EH (cell line): ENCODE measurements at places on chromosomes 3 and 15.

GRCh38 chr15:92113832-92114231, 260.3 kb downstream of the SLCO3A1 start:
- no peak for DNase-seq

DNA sequence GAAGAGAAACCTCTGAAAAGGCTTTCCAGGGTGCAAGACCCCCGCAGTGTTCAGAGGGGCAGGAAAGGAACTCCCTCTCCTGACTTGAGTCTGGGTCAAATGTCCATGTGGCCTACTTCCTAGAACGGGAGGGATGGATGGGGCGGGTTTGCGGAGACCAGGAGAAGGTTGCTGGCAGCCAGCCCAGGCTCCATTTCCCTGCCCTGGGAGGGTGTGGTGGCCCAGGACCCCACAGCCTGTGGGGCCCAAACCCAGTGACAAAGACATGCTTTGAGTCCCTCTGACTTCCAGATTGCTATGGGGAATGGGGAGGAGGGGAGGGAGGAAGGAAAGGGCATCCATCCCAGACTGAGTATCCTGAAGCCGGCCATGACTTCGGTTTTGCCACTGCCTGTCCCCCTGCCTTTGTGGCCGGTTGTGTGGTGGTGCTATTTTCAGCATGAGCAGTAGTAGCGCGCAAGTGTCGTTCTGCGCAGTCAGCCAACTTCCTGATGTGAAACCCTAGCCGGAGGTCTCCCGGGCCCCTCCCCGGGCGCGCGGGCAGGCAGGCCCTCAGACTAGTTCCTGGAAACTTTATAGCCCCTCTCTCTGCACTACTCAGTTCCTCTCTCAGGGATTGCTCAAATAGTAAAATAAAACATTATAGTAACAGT, 24.4 kb downstream of the MAGEF1 start:
- no peak for DNase-seq

DNA sequence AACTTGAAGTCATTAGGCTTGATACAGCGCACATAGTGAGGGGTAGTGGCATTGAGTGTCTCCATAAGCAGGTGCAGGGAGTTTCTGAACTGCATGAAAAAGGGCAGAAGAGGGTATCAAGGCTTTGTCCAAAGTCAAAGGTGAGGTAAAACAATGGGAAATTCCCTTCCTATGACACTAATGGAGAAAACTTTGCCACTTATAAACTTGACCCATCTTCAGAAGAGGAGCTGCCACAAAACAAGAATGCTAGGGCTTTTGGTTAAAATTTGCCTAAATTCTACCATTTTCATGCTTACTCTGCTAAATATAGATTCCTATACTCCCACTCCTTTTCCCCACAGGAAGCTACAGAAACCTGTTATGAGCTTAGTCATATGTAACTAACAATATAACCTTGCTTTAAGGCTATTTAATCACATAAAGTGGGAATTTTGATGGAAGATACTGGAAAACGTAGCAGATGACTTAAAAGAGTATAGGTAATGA, 87.5 kb upstream of the MYO5C start:
- DNase-seq = no peak

DNA sequence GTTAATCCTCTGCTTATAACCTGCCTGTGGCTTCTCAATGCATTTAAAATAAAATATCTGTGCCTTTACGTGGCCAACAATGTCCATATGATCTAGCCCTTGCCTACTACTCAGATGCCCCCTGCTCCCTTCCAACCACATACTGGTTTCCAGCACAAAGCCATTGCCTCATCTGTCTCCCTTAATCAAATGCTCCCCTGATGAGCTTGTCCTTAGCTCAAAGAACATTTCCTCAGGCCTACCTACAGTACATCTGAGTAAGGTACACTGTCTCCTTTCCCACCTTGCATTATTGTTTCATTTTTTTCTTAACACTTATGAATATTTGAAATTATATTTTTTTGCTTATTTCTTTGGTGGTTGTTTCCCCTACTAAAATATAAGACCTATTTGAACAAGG, 5.9 kb upstream of the TSC22D2 start:
- DNase-seq = no peak

DNA sequence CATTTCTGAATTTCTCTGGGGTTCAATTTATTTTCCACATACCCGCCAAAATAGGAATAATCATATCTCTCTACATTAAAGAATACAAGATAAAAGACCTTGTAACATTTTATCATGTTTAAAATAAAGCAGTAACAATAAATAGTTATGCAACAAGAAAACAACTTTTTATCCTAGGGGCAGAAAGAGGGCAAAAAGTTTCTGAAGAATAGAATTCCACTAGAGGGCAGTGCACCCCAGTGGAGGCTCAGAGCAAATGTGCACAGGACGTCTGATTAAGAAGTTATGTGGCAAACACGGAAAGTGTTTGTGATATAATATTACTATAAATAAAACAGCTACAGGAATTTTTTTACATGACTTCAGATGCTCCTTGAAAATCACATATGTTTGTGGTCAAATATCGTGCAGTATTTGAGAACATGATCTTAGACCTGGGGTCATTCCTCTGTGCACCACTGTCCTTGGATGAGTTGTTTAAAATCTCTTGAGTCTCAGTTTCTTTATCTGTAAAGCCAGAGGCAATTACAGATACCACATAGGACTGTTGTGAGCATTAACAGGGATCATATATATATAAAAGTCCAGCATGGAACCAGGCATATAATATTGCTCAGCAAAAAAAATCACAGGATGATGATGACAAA, 13.2 kb upstream of the PIK3R4 start:
- peak; percentile 59 for DNase-seq

DNA sequence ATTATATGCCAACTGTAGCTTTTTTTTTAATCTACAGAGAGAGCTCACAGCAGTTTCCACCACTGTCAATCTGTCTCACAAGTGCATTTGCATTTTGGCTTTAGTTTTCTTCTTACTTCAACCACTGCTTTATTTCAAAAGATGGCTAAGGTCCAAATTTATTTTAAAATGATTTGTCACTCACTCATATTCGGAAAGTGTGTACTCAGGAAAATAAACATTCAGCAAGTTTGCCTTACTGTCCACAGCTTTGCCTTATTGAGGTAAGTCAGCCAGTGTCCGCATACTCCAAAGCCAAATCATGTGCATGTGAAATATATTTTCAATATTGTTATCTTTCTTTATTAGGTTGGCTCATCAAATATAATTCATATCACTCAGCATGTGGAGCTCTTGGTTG, 240.7 kb upstream of the ARHGEF26 start:
- DNase-seq = no peak

DNA sequence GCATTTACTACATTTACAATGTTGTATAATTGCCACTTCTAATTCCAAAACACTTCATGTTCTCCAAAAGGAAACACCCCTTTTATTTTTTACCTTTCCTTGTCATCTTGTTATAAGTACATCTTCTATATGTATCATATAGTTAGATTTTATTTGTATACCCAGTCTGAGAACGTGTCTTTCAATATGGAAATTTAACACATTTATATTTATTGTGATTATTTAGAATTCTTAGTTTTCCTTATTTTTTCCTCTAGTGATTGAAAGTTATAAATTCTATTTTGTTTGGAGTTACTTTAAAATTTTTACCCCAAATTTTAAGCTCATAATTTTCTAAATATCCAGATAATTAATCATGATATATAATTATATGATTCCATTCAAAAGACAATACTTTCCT, 15.8 kb downstream of the CMTM8 start:
- DNase-seq = no peak

GRCh38 chr3:13954741-13955483, 75.0 kb upstream of the WNT7A start:
- DNase-seq = no peak

- peak; percentile 55 for DNase-seq
Measured at GRCh38 chr3:11774296-11774877, 72.3 kb downstream of the TAMM41 start.

GRCh38 chr15:74384881-74385643, 17.6 kb upstream of the CYP11A1 start:
- DNase-seq = peak; percentile 55

DNA sequence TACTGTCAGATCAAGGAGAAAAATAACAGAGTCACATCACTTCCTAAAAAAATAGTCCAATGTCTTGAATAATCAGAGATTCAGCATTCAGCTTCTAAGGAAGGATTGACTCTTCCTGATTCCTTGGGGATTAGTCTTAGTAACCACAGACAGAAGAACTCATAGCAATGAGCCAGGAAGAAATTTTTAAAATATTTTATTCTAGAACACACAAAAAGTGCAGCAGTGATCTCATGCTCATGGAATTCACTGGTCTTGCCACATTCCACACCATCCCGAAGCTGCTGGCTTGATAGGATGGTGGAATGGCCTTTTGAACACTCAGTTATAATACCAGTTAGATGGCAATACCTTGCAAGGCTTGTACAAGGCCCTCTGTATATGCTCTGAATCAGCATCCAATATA, 43.0 kb upstream of the ABI3BP start:
- peak; percentile 98 for DNase-seq

- DNase-seq = no peak
Measured at GRCh38 chr3:143839980-143840379, 8.3 kb downstream of the SLC9A9 start.

- DNase-seq = no peak
Measured at GRCh38 chr3:194548346-194549321, 61.8 kb upstream of the ATP13A3 start.

GRCh38 chr15:48085591-48085930, 35.2 kb upstream of the SLC24A5 start:
- no peak for DNase-seq

DNA sequence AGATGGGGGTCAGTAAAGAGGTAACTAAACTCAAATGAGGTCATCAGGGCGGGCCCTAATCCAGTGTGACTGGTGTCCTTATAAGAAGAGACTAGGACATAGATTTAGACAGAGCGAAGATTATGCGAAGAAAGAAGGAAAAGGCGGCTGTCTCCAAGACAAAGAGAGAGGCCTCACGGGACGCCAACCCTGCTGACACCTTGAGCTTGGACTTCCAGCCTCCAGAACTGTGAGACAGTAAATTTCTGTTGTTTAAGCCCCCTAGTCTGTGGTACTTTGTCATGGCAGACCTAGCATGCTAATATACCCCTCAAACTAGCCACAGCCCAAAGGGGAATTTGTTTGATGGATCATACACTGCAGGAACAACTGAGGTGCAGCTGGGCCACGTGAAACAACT, 183.0 kb downstream of the ABHD5 start:
- no peak for DNase-seq

- DNase-seq = peak; percentile 65
Measured at GRCh38 chr3:174295306-174296092, 563.6 kb upstream of the NAALADL2 start.

GRCh38 chr3:189027626-189028155, 144.1 kb upstream of the TPRG1 start:
- no peak for DNase-seq

GRCh38 chr3:193822492-193823212, 229.6 kb downstream of the OPA1 start:
- DNase-seq = peak; percentile 33

- DNase-seq = no peak
Measured at GRCh38 chr15:74611341-74611740, 4.3 kb upstream of the CLK3 start.

GRCh38 chr3:32285891-32286290, 47.4 kb downstream of the CMTM8 start:
- no peak for DNase-seq
